ENCODE measurements at places on chromosomes 1 and 21.

GRCh38 chr1:51238034-51238403 lies 1.9 kb downstream of the RNF11 start:
- no peak for DNase-seq

- no peak for DNase-seq
Observed at GRCh38 chr1:81760477-81761097, 40.1 kb upstream of the ADGRL2 start.

- DNase-seq, result peak; percentile 27
Observed at GRCh38 chr21:32733356-32733755, 5.5 kb upstream of the SYNJ1 start.

GRCh38 chr21:15422783-15423182 lies 307.0 kb upstream of the USP25 start:
- no peak for DNase-seq

GRCh38 chr1:209609791-209610630 lies 26.5 kb downstream of the CAMK1G start:
- DNase-seq, result no peak

GRCh38 chr21:42460391-42461184 lies 35.4 kb downstream of the RSPH1 start:
- DNase-seq, result no peak

GRCh38 chr21:43578677-43579303 lies 80.5 kb downstream of the HSF2BP start:
- no peak for DNase-seq

GRCh38 chr1:156124557-156125483 lies 10.3 kb downstream of the LMNA start:
- DNase-seq, result no peak

DNA sequence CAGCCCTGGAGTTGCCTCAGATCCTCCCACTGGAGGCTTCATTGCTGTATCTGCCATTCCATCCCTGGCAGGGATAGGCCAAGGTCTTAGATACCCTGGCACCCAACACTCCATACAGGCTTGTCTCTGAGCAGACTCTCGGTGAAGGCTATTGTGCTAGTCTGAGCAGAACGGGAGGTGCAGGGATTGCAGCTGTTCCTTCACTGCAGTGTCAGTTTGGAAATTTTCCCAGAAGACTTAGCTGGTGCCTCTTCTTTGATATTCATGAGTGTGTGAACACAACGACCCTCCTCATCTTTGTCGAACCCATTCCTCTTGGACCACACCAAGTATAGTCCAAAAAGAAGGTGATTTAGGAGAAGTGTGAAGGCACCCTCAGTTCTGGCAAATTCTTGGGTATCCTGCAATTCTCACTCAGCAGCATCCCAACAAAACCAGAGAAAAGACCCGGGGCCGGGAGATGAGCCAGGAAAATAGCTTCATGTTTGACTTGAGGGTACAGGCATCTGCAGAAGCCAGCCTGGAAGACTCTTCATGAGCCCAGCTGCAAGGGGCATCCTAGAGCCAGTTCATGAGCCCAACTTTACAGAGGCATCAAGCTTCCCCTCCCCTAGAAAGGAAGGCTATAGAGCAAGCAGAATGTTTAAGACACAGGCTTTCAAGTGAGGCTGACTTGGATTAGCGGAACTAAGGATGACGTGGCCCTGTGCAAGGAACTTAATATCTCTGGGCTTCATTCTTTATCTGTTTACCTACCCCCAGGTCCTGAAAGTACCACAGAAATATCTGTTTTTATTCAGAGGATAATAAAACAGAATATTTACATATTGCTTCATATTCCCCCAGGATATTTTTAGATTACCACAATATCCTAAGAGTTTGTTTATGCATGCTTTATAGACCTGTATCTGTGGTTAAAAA lies 38.8 kb upstream of the HAO2 start:
- no peak for DNase-seq

DNA sequence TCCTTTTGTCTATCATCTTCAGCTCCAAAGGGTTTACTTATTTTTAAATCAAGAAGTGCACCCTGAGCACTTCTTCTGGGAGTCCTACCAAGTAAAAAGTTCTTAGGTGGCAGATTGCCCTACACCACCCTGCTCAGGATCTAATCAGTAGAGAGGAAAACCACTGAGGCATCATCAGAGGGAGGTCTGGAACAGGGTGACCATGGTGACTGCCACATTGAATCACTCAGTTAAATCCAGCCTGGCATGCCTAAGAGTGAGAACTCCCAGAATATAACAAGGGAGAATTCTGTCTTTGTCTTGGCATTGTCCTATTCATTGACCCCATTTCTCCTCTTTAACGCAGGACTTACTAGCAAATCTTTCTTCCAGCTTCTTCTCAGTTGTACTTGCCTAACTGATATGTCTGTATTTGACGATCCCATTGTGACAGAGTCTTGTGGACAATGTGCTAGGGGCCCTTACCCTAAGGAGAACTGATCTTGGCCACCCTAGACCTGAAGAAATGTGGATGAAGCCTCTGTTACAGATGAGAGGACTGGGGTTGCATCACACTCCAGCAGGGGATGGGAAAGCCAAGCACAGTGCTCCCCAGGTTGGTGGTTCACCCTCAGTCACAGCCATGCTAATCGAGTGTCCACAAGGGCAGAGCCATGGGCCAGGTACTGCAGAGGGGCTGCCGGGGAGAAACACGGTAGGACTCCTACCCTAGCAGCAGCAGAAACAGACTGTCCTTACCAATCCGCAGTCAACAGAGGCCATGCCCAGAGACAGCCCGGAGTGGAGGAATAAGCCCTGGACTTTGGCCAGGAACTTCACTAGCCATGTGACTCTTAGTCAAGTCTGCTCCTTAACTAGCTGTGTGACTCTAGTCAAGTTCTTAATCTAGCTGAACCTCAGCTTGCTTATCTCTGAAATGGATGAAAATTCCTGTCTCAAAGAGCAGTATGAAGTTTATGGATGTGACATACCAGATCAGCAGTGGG lies 15.4 kb downstream of the PKP1 start:
- no peak for DNase-seq

GRCh38 chr1:114320586-114320985 lies 166.9 kb upstream of the SYT6 start:
- no peak for DNase-seq

DNA sequence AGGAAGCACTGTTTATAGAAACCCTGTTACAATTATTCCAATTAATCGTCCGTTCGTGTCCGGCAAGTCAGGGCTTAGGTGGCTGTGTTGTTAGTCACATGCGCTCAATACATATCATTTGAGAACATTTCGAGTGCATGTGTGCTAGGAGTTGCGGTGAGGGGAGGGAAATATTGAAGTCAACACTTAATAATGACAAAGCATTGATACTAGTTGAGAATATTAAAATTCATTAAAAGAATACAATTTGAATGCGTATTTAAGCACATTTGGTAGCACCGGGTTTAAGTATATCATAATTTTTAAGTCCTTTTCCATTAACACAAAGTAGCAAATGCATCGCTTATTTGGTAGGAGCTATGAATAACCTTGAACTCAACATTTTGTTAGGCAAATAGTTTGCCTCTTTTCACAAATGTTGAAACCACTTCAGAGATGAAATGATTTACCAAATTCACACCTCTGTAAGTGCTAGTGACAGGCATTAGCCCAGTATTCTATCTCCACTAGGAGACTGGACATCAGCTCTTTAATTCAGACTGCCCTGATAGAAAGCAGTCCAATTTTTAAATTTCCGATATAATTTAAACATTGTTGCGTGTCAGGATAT lies 1.1 kb upstream of the SERBP1 start:
- DNase-seq, result no peak

- DNase-seq, result no peak
Observed at GRCh38 chr1:222385955-222386354, 161.9 kb downstream of the HHIPL2 start.

DNA sequence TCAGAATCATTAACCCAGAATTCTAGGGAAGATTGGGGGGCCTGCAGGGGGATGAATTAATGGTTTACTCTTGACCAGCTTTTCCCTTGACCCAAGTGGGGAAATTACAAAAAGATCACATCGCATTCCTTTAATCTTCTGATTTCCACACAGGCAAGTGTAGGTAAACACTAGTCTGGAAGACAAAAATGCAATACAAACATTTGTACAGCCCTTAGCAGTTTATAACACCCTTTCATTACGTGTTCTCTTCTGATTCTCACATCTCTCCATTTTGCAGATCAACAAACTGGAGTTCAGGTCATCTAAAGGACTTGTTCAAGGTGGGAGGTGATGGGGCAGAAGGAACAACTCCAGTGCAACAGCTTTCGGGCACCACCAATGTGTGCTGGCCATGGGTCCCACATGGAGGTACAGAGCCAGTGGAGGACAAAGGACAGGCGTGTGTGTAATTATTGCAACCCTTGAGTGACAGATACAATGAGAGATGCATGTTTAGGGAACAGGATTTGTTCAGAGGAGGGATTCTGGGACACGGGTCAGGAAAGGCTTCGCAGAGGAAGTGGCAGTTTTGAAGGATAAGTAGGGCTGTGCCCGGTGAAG lies 20.4 kb downstream of the ATF3 start:
- no peak for DNase-seq

GRCh38 chr1:202968895-202969295 lies 1.8 kb upstream of the CYB5R1 start:
- no peak for DNase-seq

GRCh38 chr21:30189773-30190172 lies 23.2 kb upstream of the CLDN17 start:
- no peak for DNase-seq

DNA sequence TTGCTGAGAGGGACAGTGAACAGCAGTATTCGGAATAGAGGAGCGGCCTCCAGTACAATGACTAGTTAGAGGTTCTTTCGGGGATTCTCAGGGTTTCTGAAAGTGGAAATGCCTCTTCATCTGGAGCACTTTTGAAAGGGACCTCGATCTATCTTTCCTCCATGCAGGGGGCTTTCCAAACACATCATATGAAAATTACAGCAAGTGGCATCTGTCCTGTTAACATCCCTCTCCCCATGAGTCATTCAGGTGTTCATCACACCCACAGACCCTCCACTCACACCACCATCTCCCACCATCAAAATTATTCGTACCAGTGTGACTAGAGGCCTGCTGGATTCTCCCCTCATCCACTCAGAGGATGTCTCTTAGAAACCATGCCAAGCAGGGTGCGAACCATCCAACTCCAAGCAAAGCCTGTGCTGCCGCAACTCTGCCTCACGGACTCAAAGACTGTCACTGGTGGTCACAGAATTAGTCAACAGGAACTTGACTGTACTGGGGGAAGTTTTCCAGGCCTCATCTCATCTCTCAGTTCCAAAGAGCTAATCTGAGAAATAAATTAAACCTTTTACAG lies 211.1 kb downstream of the MRPL39 start:
- DNase-seq, result peak; percentile 75

- DNase-seq, result no peak
Observed at GRCh38 chr1:22696610-22697009, 14.0 kb upstream of the EPHB2 start.

DNA sequence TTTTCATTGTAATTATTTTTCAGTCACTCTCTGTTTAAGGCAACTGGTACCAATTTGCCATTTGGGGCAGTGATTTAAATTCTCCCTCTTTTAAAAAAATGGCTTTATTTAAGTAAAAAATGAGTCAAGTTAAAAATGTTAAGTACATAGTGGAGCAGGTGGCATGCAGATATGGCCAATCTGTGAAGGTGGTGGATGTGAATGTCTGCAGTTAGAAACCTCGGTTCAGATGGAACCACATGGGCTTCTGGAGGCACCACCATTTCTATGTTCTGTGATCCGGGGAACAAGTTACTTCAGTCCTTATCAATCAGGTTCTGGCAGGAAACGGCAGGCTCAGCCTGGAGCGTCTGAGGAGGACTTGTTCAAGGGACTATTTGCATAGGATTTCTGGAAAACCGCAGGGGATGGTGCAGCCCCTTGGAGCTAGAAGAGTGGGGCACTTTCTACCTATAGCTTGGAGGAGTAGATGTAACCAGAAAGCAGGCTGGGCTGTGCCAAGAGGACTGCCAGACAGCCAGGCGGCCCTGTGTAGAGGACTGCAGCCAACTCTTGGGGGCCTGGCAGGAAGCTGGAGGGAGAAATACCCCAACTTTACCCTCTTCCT lies 12.3 kb downstream of the IGSF21 start:
- DNase-seq, result no peak

GRCh38 chr1:92134331-92134730 lies 54.2 kb downstream of the BTBD8 start:
- no peak for DNase-seq

GRCh38 chr1:42929434-42930177 lies 29.1 kb downstream of the SLC2A1 start:
- no peak for DNase-seq

DNA sequence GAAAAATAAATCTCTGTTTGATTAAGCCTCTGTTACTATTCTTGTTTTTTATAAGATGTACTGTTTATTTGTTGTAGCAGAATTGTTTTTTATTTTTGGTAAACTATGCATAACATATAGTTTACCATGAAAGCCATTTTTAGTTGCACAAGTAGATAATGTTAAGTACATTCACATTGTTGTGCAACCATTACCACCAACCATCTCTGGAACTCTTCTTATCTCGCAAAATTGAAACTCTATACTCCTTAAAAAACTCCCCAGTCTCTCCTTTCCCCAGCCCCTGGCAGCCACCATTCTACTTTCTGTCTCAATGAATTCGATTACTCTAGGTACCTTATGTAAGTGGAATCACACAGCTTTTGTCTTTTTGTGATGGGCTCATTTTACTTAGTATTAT lies 27.4 kb upstream of the UHMK1 start:
- no peak for DNase-seq

GRCh38 chr1:208083016-208083714 lies 161.0 kb downstream of the PLXNA2 start:
- DNase-seq, result no peak

DNA sequence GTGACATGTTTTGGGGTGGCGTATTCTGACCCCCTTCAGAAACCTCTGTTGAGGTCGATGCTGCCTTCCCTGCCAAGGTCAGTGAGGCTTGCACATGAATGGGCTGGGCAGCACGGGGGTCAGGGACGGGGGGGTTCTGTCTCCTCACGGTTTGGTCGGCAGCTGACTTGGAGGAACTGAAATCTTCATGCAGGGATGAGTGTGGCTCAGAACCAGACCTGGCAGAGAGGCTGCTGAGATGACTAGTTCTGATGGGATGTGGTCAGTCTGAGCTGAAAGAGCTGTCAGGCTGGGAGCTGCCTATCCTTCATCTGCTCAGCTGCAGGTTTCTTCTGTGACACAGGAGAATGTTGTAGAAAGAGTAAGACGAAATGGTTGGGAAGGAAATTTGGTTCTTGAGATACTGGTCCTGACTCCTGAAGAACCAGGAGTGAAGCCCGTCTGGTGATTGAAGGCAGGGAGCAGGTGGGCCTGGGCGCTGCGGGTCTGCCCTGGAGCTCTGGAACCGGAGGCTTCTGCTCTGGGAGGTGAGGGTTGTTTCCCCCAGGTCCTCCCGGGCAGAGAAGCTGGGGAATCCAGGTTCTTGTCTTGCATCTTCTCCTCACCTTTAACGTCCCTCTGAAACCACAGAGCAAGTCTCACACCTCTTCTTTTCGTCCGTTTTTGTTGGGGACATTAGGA lies 3.3 kb downstream of the SLX9 start:
- no peak for DNase-seq

DNA sequence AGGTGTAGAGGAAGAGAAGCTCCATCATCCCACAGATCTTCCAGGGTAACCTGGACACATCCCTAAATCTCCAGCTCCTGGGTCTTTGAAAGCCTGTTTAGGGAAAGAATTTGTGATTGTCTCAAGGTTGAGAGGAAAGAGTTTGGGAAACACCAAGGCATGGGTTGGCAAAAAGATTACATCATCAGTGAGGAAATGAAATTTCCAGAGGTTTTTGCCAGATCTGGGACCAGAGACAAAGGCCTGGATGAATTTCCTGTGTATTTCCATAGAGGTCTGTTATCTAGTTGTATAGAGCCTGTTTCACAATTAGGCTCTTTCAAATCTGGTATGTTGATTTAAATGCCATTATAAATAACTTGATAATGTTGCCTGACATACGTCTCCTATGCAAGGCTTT lies 82.3 kb downstream of the GPR89B start:
- no peak for DNase-seq

- no peak for DNase-seq
Observed at GRCh38 chr1:79042117-79042516, 35.6 kb upstream of the ADGRL4 start.
